ENCODE measurements at places on chromosomes 4 and X.

DNA sequence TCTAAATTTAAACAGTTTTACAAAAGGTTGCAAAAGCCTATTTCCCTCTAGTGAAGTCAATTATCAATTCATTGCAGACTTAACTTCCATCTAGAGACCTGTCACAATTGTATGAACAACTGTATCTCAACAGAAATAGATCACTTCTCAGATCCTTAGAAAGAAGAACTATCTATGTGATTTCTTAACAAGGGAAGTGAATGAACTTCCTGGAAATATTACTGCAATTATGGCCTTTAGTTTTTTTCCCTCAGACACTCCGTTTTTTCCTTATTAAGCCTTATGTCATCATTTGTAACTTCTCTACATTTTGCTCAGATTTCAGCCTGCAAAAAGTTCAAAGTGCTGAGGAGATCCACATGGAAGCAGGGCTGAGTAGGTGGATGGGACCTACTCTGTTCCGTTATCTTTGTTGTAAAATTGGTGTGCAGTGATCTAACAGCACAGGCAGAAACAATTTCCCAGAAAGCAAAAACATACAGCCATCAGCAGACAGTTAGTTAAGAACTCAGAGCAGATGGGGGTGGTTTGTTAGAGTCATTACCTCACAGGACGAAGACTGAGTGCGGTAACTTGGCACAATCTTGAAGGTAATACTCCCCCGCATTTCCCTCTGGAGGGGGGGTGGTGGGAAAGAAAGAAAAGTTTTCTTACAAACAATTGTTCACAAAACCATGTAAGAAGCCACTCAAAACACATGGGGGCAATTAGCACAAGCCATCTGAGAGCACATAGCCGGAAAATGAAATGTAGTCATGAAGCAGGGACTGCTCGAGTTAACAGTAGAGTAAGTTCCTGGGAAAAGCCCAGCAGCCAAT, 112.3 kb downstream of the NYX start:
- no peak for DNase-seq

- DNase-seq: no peak
Observed at GRCh38 chrX:8897259-8897658, 96.1 kb upstream of the FAM9A start.

- DNase-seq: no peak
Observed at GRCh38 chr4:142350871-142351270, 495.2 kb downstream of the INPP4B start.

- no peak for DNase-seq
Observed at GRCh38 chrX:18793601-18794089, 86.2 kb downstream of the PPEF1 start.

GRCh38 chr4:177380730-177381287, 61.4 kb downstream of the AGA start:
- DNase-seq: no peak
